ENCODE measurements at places on chromosomes 12 and 14.

- no peak for DNase-seq
Measured at GRCh38 chr12:104974626-104975290, 11.4 kb upstream of the NOPCHAP1 start.

- no peak for DNase-seq
Measured at GRCh38 chr12:124548854-124549378, 18.5 kb downstream of the NCOR2 start.

- no peak for DNase-seq
Measured at GRCh38 chr14:48563489-48563888, 888.1 kb upstream of the MDGA2 start.

DNA sequence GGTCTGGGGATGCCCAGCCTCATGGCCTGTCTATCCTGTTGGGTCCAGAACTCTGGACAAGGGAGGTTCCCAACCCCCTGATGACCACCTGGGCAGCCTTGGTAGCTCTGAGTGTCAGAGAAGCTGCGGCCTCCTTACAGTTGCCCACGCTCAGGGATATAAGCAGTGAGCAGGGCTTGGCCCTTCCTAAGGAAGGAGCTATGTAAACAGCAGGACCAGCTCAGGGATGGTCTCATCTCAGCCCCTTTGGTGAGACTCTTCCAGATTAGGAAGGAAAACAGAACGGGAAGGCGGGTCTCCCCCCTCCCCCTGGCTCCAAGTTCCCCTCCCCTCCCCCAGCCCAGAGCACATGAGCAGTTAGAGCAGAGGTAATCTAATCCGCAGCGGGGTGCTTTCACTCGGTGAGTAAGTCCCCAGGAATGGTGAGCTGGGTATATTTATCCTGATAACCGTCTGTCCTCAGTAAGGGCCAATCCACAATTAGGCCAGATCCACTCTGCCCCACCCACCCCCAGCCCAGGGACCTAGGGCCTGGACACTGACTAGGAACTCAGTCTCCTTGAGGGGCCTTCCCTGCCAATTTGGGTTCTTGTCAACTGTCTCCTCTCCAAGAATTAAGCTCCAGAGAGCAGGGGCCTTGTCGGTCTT is 29.5 kb upstream of the RPLP0 start:
- DNase-seq, result no peak

DNA sequence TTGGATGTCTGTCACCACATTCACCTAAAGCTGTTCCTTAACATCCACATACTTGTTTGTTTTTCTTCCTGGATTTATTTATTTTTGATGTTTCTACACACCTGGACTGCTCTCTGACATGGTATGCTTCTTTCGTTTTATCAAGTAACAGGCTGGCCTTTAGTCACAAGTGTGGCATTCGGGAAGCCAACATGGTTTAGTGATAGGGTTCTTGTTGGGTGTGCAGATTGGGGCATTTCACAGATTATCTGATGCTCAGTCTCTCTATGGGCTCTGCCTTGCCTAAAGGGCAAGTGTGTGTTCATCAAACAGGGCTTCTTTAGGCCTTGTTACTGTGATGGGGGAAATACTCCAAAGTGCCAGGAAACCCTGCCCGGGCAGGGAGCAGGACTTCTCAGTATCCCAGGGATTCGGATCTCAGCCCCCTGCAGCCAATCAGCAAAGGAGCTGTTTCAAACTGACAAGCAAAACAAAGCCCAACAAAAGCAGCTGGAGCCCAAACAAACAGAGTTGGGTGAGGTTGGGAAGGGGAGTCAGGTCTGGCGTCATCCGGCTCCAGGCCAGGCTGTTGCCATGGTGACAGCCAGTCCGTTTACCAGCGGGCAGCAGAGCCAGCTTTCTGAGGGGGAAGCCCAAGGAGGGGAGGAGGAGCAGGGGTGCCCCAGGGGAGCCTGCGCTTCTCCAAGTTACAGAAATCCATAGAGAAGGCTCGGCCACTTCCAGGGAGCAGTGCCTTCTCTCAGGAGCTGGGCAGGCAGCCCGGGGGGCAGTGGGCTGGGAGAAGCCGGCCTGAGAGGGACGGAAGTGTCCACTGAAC is 31.9 kb downstream of the FOS start:
- no peak for DNase-seq

DNA sequence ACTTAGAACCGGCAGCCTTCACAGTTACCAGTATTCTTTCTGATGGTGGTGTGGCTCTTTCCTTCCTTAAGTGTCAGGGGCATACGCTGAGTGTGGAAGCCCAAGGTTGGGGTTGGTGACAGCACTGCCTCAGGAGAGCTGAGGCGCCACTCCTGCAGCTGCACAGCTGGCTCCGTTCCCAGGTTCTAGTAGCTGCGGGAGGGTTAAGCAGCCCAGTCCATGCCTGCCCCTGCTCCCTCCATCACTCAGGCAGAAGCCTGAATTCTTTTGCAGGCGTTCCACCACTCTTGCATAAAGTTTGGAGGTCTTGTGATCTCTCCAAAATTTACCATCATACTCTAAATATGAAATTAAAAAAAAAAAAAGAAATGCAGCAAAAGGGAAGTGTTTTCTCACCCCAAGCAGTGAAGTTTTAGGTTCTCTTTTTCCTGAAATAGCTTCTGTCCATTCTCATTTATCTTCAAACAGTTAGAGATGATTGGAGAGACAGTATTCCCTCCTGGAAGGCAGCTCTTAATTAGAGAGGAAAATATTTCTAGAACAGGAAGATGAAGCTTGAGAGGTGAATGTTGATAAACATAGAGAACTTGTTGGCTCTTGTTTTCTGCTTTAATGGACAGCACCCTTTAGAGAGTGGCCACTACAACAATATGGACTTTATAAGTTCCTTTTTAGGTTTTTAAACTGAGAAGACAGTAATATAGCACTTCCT is 136.1 kb downstream of the FGD4 start:
- no peak for DNase-seq

DNA sequence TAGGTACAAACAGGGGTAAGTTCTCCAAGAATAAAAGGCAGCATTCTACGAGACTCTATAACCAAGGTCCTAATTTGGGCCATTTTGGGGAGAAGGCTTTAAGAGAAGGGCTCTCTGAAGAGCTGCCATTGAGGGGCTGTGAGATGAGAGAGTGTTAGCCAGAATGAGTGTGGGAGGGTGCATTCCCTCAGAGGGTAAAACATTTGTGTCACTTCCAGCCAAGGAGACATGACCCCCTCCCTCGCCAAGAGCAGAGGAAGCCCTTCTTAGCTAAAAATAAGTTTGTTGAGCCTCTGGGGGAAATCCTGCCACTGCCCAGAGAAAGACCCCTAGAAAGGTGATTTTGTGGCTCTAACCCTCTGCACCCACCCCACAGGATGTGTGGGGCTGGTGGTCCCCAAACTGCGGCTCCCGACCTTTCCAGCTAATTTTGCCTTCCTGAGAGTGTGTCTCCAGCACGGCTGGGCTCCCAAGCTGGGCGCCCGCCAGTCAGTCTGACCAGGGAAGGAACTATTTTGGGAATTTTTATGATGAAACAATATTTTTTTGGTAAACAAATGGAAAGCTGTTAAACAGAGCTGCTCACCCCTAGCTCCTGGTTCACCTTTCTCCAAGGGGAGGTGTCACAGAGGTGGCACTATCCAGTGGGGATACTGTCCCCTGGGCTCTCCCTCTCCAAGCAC is 65.9 kb upstream of the JDP2 start:
- no peak for DNase-seq

GRCh38 chr14:22518073-22518472 is 71.0 kb downstream of the DAD1 start:
- DNase-seq, result no peak

DNA sequence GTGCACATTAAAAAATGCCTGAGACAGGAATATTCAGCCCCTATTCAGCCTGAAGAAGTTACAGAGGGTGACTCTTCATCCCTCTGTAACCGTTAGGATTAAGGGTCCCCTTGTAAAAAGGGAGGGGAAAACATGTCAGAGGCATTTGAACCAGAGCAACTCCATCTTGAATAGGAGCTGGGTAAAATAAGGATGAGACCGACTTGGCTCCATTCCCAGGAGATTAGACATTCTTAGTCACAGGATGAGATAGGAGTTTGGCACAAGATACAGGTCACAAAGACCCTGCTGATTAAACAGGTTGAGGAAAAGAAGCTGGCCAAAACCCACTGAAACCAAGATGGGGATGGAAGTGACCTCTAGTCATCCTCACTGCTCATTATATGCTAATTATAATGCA is 19.9 kb upstream of the MDM1 start:
- no peak for DNase-seq

- no peak for DNase-seq
Measured at GRCh38 chr14:103434868-103435442, 49.7 kb downstream of the MARK3 start.

- DNase-seq, result no peak
Measured at GRCh38 chr14:77421201-77421600, 2.1 kb downstream of the NOXRED1 start.

GRCh38 chr12:117441751-117442150 is 80.3 kb upstream of the NOS1 start:
- DNase-seq, result no peak

DNA sequence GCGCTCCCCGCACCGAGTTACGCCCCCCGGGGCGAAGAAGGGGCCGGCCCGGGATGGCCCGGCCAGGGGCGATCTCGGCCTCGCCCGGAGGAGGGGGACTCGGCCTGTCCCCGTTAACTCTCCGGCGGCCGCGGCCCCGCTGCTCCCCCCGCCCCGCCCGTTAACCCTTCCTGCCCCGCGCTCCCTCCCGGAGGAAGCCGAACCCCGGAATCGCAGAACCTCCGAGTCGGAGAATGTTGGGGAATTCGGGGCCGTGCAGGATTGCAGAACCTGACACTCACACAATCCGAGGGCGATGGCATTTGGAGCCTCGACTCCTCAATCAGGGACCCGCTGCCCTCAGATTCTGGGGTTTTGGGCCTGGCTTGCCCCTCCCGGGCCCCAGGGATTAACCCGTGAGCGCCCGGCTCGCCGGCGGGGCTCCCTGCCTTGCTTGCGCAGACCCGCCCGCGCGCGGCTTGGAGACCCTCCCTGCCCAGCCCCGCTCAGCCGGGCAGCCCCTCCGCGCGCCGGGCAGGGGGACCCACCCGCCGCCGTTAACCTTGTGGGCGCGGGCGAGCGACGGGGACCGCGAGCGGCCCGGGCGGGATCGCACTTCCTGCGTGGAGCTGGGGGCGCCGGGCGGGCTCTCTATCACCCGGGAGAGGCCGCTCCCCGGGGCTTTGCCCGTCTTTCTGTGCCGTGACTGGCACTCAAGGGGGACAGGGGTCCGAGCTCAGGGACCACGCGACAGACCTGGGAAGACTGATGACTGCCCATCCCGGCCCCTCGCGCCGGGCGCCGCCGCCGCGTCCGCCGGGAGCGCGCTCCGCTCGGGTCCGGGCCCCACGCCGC is 18.8 kb downstream of the BEGAIN start:
- DNase-seq, result no peak

DNA sequence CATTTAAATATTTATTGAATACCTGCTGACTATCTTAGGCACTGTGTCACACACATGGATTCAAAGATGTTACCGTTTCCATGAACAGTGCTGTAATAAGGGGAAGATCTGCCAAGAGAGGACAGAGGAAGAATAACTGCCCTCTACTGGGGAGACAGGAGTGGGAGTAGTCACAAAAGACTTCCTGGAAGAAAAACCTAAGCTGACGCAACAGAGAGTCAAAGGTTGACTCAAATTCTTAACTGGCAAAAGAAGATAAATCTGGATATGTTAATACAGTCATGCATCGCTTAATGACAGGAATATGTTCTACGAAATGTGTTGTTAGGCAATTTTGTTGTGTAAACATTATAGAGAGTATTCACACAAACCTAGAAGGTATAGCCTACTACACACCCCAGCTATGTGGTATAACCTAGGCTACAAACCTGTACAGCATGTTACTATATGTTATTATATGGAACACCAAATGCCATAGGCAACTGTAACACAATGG is 51.5 kb downstream of the DCAF5 start:
- DNase-seq, result no peak

- DNase-seq, result no peak
Measured at GRCh38 chr14:51248016-51248987, 8.3 kb downstream of the TMX1 start.

GRCh38 chr14:40393143-40393542 is 960.9 kb upstream of the FBXO33 start:
- no peak for DNase-seq

- DNase-seq, result no peak
Measured at GRCh38 chr14:69014829-69015259, 35.7 kb upstream of the ACTN1 start.

- DNase-seq, result no peak
Measured at GRCh38 chr12:10301103-10301502, 6.6 kb upstream of the KLRD1 start.

DNA sequence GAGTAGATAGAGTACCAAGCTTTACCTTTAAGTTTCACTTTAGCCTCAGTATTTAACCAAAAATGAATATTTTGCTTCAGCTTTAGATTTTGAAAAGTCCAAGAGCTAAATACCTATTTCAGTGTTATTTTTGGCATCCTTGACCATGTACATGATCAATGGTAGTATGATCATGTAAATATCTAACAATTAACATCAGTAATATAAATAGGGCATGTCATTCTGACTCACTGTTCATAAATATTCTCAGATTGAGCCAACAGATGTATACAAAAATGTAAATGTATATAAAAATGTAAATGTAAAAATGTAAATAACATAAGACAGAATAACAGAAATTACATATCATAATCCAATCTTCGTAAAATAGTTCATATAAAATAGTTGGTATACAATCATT is 15.3 kb upstream of the NOXRED1 start:
- DNase-seq, result no peak

- no peak for DNase-seq
Measured at GRCh38 chr12:60223242-60223641, 627.4 kb downstream of the SLC16A7 start.

GRCh38 chr14:94046696-94047250 is 20.6 kb downstream of the OTUB2 start:
- no peak for DNase-seq

- no peak for DNase-seq
Measured at GRCh38 chr12:87136330-87136976, 880.3 kb upstream of the MGAT4C start.

DNA sequence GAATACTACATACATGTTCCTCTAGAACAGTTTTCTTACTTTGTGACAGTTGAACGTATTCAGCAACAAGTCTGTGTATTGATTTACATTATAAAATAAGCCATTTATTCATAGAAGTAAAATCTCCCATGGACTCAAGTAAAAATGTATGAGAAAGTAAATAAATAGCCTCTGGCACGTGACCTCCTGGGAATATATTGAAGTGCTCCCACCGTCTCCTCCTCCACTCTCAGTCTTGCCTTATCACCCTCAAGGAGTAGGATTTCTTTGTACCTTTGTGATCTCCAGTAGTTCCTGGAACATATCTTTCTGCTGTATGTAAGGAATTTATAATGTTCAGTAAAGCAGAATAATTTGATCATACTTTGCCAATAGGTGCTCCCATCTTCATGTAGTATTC is 90.9 kb downstream of the DIP2B start:
- no peak for DNase-seq

- no peak for DNase-seq
Measured at GRCh38 chr12:78746001-78746400, 118.6 kb upstream of the SYT1 start.

DNA sequence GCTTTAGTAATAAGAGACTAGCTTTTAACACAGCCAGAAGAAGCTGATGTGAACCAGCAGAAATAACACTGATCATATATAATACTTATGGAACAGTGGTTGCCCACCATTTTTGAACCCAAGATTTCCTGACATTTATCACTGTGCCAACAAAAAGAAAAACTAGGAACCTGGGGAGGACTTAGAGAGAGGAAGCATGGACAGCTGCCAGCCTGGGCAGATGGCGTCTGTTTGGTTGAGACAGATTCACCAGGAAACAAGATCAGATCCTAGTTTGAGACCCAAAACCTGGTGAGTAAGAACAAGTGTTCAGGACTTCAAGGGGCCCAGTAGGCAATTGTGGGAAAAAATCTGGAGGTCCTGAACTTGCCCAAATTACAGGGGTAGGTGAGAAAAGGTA is 95.3 kb downstream of the BICD1 start:
- DNase-seq, result no peak

- no peak for DNase-seq
Measured at GRCh38 chr14:24435192-24435810, 5.5 kb downstream of the KHNYN start.

Measured in stimulated activated CD8-positive, alpha-beta memory T cell treated with anti-CD3 and anti-CD28 coated beads, Interleukin-7, amount 100 ng/mL, for 1 hour (primary cell).